ENCODE measurements at places on chromosomes 5 and 9. TPM values are rescaled to one million over a fixed set of nuclear protein-coding genes. Genes with fewer than 3 reads are reported as not detected.

Gene PCDHB7
- total RNA-seq: 0.98 TPM

Gene TEX48
- not detected for total RNA-seq

Gene SPATA31E1
- not detected for total RNA-seq

Gene ATP10B
- total RNA-seq: 9.1 TPM

Gene PCSK1
- 1.7 TPM for total RNA-seq

Gene AGPAT2
- 87.2 TPM for total RNA-seq

DNA sequence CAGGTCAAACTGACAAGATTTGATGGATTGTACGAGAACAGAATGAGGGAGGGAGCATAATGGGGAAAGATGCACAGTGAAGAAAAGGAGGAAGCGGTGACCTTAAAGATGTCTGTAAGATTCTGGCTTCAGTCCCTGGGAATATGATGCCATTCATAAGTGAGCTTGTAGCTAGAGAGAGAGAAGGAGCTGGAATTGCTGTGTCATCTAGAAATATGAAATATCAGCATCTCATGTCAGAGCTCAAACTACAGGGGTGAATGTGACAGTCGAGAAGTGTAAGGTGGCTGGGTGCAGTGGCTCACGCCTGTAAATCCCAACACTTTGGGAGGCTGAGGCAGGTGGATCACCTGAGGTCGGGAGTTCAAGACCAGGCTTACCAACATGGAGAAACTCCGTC lies 24.0 kb upstream of the WHRN start:
- DNase-seq: no peak
- no peaks in the 10 kb centered on the region for H3K4me1 ChIP-seq
- H3K4me3 ChIP-seq: no peak overlapping the region
- no peaks in the 10 kb centered on the region for H3K27me3 ChIP-seq

DNA sequence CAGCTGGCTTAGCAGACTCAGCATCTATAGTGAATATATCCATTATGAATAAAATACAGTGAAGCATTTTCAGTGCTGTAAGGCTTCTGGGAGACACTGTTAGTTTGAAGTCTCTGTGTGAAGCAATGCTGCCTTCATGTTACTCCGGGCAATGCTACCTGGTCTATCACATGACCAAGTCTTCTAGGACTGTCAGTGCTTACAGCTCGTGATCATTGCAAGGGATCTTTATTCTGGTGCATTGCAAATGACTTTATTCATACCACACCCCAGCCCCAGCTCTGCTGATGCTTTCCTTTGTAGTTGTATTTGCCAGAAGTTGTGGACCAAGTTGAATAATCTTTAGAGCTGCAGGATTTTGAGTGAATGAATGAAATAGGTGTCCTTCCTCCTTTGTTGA lies 21.9 kb upstream of the NDFIP1 start:
- H3K27me3 ChIP-seq: no peaks in the 10 kb centered on the region
- DNase-seq: no peak
- no peak overlapping the region for H3K4me3 ChIP-seq
- H3K27ac ChIP-seq: no peak overlapping the region
- no peaks in the 10 kb centered on the region for H3K36me3 ChIP-seq
- no peaks in the 10 kb centered on the region for H3K4me1 ChIP-seq

GRCh38 chr5:57488215-57488955 lies 5.8 kb upstream of the ACTBL2 start:
- H3K27me3 ChIP-seq: no peaks in the 10 kb centered on the region
- no peak overlapping the region for H3K4me3 ChIP-seq
- H3K36me3 ChIP-seq: no peaks in the 10 kb centered on the region

DNA sequence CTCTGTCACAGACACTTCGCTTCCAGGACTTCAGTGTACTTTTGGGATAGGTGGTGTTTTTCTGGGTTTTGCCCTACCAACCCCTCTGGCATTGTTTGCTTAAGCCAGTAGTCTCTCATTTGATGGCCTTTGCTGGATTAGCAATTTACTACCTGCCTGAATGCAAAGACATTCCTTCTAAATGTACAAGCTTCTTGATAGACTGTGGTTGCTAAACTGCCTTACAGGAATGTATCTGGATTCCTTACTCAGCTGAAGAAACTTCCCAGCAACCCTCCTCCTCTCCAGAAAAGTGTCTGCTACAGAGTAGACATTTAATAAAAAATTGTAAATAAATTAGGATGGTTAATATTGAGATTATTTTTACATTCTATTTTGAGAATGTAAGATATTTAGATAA lies 1916.7 kb downstream of the EFNA5 start:
- no peaks in the 10 kb centered on the region for H3K36me3 ChIP-seq
- no peaks in the 10 kb centered on the region for H3K4me1 ChIP-seq
- no peaks in the 10 kb centered on the region for H3K27me3 ChIP-seq
- no peak overlapping the region for H3K4me3 ChIP-seq

GRCh38 chr5:148427370-148428042 lies 43.7 kb downstream of the FBXO38 start:
- H3K27me3 ChIP-seq: no peaks in the 10 kb centered on the region
- H3K4me3 ChIP-seq: no peak overlapping the region
- peaks cover 66% of the 10 kb centered on the region for H3K36me3 ChIP-seq
- H3K4me1 ChIP-seq: no peaks in the 10 kb centered on the region
- DNase-seq: no peak

Data from vagina (tissue), 2 donors.